ENCODE measurements at places on chromosomes 3 and 15.

DNA sequence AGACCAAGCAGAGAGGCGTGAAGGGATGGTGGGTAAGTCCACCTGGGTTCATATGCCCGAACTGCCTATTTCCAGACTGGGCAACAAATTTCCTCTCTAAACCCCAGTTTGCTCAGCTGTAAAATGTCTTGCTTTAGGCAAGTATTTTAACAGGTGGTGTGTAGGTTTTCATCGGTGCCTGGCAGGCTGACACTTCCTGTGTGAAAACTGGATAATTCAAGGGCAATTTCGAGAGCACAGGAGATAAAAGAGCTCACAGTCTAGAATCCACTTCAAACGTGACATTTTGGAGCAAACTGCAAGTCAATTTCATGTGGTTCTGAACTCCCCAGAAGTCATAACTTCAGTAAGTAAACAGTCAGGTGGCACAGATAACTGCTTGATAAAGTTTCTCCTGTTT, 112.2 kb downstream of the OXNAD1 start:
- DNase-seq: no peak

GRCh38 chr15:80640531-80641121, 54.5 kb upstream of the ABHD17C start:
- no peak for DNase-seq

DNA sequence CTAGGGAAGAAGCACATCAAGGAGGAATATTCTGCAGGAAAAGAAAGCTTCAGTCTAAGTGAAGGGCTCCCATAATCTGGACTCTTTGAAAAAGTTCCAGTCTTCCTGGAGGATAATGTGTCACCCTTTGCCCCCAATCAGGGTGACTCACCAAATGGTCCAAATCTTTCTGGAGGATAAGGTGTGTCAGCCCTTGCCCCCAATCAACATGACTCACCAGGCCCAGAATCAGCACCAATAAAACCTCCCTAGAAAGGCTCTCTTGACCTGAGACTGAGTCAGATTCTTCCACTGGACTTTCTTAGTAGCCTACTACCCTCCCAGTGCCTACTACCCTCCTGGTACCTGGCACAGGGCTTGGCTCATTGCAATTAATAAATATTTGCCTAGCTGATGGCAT, 9.5 kb upstream of the ARL14 start:
- DNase-seq: no peak

DNA sequence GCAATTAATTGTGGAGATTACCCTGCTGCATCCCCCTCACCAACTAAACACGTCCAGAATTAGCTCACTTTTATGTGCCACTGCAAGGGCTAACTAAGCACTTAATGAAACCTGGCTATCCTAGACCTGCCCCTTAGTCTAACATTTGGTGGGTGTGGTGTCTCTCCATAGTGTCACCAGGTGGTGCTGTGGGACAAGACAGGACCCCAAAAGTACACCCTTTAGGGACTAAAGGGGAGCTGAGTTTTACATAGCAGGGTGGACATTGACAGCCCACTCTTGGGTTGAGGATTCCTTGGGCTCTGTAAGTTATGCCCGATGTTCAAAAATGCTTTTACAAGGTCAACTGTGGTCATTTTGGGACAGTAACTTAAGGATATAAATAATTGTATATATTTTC, 5.7 kb downstream of the DUT start:
- DNase-seq: peak; percentile 25

- DNase-seq: no peak
These were observed 226.9 kb downstream of the ADAMTS9 start for GRCh38 chr3:64460877-64461276.

GRCh38 chr3:142947352-142947751, 16.1 kb downstream of the PAQR9 start:
- DNase-seq: no peak

- DNase-seq: no peak
These were observed 280.7 kb downstream of the NFKBIZ start for GRCh38 chr3:102129760-102130608.

Data from SK-N-DZ (cell line).